Right cardiac atrium (tissue), 5 donors: ENCODE measurements at places on chromosomes 5 and 9.

DNA sequence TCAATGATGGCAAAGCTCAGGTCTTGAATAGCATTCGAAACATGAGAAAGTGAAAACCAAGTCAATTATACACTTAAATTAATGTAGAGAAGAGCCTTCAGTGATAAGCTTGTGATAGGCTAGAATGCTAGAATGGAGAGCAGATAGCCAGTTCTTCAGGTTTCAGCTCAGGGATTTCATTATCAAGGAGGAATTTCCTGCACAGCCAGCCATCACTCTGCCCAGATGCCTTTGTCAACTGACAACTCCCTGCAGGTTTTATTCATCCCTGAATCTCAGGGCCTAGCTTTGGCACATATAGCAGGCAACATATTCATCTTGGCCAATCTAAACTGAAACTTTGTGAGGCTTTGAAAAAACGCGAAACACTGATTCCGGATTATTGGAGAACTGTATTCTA is 199.3 kb upstream of the CDH6 start:
- DNase-seq: no peak

DNA sequence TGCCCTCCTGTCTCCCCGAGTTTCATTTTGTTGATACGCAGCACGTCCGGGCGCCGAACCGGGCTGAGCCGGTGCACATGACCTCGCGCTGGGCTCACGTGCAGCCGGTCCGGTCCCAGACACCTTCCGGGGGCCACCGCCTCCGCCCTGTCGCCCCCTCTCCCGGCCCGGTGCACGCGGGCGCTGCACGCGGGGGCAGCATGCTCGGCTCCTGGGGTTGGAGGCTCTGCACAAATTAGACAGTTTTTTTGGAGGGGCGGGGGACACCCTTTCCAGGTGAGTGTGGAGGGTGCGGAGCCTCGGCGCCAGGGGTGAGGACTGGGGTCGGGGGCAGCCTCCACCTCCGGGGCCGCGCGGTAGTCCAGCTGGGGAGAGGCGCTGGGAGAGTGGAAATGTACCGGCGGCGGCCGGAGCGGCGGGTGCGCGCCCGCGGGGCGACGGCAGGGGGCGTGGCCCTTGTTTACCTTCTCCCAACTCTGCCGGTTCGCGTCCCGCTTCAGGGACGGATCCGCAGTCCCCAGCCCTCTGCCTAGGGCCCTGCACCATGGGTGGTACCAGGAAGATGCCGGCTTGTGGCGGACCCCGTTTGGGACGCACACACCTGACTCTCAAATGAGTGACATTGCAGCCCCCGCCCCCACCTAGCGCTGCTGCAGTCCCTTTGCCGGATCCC is 1.1 kb downstream of the JADE2 start:
- DNase-seq: peak; percentile 92

- DNase-seq: peak; percentile 48
These were observed 30.0 kb downstream of the TRIP13 start for GRCh38 chr5:922436-923280.

DNA sequence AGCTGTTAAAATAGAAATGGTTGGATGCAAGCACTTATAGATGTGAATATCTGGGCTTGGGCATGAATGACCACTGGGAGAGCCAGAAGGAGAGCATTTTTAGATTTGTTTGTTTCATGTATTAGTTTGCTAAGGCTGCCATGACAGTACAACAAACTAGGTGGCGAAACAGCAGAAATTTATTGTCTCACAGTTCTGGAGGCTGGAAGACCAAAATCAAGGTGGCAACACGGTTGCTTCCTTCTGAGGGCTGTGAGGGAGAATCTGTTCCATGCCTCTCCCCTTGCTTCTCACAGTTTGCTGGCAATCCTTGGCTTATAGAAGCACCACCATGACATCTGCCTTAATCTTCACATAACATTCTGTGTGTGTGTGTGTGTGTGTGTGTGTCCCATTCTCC is 20.2 kb upstream of the CDC23 start:
- no peak for DNase-seq

GRCh38 chr9:20125727-20126126 is 336.9 kb upstream of the SLC24A2 start:
- no peak for DNase-seq

- no peak for DNase-seq
These were observed 125.9 kb downstream of the CEP120 start for GRCh38 chr5:123297198-123297831.

DNA sequence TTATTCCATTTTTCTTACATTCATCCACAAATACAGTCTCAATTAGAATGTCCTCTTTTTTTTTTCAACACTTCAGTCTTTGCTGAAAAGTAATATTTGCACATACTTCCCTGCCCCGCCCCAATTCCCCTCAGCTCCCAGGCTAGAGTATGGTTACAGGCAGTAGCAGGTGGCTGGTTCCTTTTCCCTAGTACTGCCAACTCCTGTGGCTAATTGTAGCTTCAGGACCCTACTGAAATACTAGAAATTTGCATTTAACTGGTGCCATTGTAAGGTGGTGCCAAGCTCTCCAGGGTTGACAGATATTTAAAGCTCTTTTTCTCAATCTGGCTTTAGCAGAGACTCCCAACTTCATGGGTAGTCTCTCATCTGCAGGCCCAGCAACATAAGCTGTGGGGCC is 80.3 kb downstream of the FAM81B start:
- no peak for DNase-seq

GRCh38 chr9:107242073-107243030 is 40.7 kb upstream of the RAD23B start:
- no peak for DNase-seq

- DNase-seq: no peak
These were observed 6.2 kb downstream of the UGT3A2 start for GRCh38 chr5:36060420-36060887.

- no peak for DNase-seq
These were observed 74.5 kb downstream of the XRCC4 start for GRCh38 chr5:83151821-83152220.

DNA sequence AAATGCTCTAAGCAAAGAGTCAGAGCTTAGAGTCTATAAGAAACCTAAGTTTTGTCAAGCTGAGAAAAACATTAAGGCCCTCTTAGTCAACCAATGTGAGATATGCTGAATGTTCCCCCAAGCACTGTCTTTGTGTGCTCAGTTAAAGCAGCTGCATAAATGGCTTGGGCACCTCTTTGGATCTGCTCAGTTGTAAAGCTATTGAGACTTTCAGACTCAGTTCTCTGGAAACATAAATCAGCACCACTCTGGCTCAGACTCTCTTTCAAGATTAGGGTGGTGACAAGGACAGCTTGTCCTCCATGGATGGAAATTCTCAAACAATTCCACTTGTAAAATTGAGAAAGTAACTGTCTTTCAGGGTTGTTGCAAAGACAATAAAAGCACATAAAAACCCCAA is 807.9 kb downstream of the PRELID2 start:
- no peak for DNase-seq

- no peak for DNase-seq
These were observed 69.1 kb downstream of the MYO10 start for GRCh38 chr5:16866795-16867576.

- peak; percentile 49 for DNase-seq
These were observed 260.0 kb downstream of the AUH start for GRCh38 chr9:91101611-91102168.

DNA sequence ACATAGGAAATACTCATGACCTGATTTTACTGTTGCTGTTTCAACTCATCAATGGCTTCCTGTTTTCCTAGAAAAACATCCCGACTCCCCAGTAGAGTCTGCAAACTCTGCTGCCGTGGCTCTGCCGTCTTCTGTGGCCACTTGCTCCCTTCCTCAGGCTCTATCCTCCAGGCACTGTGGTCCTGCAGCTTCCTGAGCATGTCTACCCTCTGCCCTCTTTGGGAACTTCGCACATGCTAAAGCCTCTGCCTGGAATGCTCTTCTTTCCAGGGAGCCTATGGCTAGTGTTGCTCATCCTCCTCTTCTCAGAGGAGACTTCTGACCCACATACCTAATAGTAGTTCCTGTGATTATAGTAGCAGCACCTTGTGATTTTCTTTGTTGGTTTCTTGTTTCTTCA is 256.9 kb downstream of the MAN2A1 start:
- DNase-seq: no peak

- DNase-seq: no peak
These were observed 87.1 kb upstream of the FAM174A start for GRCh38 chr5:100448111-100448528.
